ENCODE measurements at places on chromosomes 7 and 10. TPM values are rescaled to one million over a fixed set of nuclear protein-coding genes. Genes with fewer than 3 reads are reported as not detected.
A peak's percentile ranks its signal among the peaks of the same experiment; 100 is the strongest.

The LAMB4 gene
- not detected for total RNA-seq

DNA sequence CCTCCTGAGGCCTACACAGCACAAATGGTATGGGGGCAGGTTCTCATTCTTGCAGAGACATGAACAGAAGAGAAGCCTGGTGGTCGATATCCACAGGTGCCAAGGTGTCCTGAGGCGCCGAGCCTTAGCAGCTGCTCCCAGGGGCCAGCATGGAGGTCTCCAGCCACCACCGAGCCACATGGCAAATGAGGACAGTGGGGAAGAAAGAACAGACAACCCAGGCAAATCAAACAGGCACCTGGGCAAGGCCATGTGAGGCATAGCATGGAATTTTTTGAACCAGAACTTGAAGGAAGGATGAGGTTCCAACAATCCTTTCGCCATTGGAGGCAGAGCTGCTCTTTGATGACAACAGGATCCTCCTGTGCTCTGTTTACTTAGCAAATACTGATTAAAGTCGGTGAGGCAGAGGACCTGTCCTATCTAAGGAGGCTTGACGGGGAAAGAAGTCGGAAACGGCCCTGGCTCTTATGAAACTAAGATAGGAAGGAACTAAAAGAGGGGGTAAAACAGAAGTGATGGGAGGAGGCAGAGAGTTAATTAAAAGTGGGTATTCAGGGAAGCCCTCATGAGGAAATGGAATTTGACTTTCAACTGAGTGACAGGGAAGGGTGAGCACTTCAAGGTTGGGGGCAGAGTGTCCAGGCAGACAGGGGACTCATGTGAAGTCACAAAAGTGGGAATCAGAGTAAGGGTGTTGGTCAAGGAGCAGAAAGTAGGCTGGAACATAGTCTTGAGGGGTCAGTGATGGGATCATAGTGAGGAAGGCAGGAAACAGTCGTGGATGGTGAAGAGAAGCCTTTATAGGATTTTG, 8.6 kb upstream of the CALML3 start:
- H3K4me1 ChIP-seq = no peaks in the 10 kb centered on the region
- peak; percentile 19 for DNase-seq
- H3K27me3 ChIP-seq = no peaks in the 10 kb centered on the region
- no peak overlapping the region for H3K27ac ChIP-seq

The FAM237B gene
- total RNA-seq = not detected

GRCh38 chr10:67722113-67722512, 26.1 kb upstream of the CTNNA3 start:
- H3K36me3 ChIP-seq = no peaks in the 10 kb centered on the region
- no peaks in the 10 kb centered on the region for H3K27me3 ChIP-seq
- DNase-seq = no peak
- H3K4me1 ChIP-seq = no peaks in the 10 kb centered on the region
- H3K4me3 ChIP-seq = no peak overlapping the region
- no peak overlapping the region for H3K27ac ChIP-seq

The NME8 gene
- total RNA-seq = not detected

DNA sequence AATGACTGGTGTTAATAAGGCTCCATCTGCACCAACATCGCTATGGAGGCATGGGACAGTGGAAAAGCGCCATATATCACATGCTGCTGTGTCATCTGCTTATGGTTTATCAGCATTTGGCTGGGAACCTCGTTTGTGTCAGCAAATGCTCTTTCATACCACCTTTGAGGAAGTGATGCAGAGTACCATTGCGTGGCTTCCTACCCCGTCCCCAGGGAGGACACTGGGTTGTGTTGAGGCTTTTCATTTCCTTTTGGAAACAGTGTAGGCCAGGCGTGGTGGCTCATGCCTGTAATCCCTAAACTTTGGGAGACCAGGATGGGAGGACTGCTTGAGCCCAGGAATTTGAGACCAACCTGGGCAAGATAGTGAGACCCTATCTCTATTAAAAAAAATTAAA, 6.8 kb downstream of the TACR2 start:
- H3K36me3 ChIP-seq = peaks cover 21% of the 10 kb centered on the region
- H3K27ac ChIP-seq = peak overlapping the region; percentile 96
- H3K27me3 ChIP-seq = no peaks in the 10 kb centered on the region
- no peak overlapping the region for H3K4me3 ChIP-seq
- peaks cover 63% of the 10 kb centered on the region for H3K4me1 ChIP-seq
- no peak for DNase-seq

DNA sequence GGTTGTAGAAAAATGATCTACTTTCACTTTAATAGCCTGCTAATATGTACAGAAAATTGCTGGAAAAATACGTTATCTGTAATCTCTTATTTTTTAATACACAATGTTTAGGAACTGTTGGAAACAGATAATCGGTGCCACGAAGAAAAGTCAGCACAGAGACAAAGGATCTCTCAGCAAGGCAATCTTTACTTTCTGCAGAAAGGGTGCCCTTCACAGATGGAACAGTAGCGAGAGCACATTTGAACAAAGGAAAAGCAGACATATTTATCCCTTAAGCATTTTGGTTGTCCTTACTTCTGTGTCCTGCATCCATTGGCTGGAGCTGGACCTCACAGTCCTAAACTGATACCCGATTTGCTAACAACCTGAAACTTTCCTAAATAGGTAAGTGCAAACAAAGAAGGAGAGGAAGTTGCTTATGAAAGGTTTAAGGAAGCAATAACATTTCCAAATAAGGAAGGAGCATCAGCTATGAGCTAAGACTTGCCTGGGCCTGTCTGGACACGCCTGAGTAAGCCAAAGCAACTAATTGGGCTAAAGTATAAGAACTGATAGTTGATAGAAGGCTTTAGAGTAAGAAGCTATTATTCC, 640.0 kb downstream of the SH2D4B start:
- H3K27ac ChIP-seq = no peak overlapping the region
- no peak overlapping the region for H3K4me3 ChIP-seq
- H3K27me3 ChIP-seq = no peaks in the 10 kb centered on the region
- DNase-seq = no peak
- no peaks in the 10 kb centered on the region for H3K4me1 ChIP-seq
- no peaks in the 10 kb centered on the region for H3K36me3 ChIP-seq

DNA sequence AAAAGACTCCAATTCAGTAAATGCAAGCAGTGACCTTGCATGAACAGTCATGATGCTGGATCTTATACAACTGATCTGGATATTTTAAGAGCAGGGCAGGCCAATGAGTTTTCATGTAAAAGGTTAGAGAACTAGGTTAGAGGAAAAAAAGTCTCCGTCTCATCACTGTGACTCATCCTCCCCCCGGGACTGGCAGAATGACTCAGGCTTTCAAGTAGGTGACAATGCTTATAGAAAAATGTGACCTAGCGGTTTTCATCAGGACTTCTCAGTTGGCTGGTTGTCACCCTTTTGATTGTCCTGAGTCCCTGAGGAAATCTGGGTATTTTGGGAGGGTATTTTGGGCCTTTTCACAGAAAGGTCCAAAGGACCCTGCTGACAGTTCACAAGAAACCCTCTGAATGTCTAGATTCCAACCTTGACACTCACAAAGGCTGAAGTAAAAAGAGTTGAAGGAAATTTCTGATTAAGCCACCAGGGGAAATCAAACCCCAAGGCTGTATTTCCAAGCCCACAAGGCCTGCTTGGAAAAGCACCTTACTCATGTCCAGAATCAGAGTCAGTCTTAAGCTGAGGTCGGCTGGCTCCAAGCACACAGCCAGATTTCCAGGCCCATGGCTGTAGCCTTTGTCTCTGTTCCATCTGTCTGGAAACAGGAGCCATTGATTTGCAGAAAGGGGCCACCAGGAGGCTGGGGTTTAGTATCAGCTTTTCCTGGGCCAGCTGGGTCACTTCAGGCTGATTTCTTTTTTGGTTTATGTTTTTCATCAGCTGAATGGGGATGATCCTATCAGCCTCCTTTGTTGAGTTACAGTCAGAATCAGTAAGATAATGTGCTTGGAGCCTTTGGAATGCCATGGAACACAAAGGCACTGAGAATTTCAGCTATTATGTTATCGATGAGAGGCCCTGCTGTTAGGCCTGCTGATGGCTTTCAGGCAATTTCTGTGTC, 226.4 kb upstream of the HABP2 start:
- no peaks in the 10 kb centered on the region for H3K27me3 ChIP-seq
- H3K4me3 ChIP-seq = no peak overlapping the region
- no peaks in the 10 kb centered on the region for H3K36me3 ChIP-seq

The DNTT gene
- not detected for total RNA-seq

- no peaks in the 10 kb centered on the region for H3K27me3 ChIP-seq
- no peak for DNase-seq
- peaks cover 81% of the 10 kb centered on the region for H3K4me1 ChIP-seq
- H3K4me3 ChIP-seq = no peak overlapping the region
Observed at GRCh38 chr7:2639181-2639681, 7.4 kb downstream of the TTYH3 start.

DNA sequence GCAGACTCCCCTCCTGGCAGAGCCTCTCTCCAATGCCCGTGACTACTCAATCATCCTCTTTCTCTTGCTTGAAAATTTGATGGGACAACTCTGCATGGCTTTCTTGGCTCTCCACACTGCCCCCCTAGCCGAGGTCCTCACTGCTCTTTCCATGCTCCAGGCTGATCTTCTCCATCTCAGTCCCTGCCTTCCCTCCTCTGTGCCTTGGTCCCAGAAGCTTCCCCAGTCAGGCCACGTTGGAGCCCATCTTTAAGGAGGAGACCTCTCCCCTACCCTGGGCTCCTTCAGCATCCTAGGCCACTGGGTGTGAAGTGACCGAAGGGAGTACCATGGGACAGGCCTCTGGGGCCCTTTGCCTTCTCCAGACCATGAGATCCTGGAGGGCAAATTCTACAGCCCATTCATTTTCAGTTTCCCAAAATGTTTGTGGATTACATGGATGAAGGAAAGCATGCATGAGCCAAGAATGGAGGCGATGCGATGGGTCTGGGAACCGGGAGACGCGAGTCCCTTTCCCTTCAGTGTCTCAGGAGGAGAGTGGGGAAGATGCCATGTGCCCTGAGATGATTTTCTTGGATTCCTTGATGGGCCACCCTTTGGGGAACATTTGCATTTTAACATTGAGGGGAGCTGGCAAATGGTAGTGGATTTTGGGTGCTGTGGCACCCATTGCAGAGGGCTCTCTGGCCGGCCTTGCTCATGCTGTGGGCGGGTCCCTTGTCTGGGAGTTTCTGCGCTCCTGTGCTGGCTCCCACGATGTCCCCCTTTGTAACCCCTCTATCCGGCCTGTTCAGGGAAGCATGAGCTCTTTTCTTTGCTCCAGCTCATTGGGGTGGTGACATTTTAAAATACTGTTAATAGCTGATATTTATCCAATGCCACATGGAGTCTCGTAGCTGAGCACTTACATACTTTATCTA, 376.6 kb downstream of the RPS24 start:
- peaks cover 28% of the 10 kb centered on the region for H3K4me1 ChIP-seq
- DNase-seq = peak; percentile 42
- no peak overlapping the region for H3K4me3 ChIP-seq
- no peak overlapping the region for H3K27ac ChIP-seq

The LMOD2 gene
- not detected for total RNA-seq

The SMO gene
- total RNA-seq = 18.6 TPM

The CYP26A1 gene
- not detected for total RNA-seq

- H3K4me3 ChIP-seq = no peak overlapping the region
- H3K4me1 ChIP-seq = no peaks in the 10 kb centered on the region
- no peaks in the 10 kb centered on the region for H3K36me3 ChIP-seq
- H3K27ac ChIP-seq = no peak overlapping the region
- DNase-seq = no peak
- H3K27me3 ChIP-seq = no peaks in the 10 kb centered on the region
Observed at GRCh38 chr7:112610636-112611035, 129.8 kb downstream of the LSMEM1 start.

DNA sequence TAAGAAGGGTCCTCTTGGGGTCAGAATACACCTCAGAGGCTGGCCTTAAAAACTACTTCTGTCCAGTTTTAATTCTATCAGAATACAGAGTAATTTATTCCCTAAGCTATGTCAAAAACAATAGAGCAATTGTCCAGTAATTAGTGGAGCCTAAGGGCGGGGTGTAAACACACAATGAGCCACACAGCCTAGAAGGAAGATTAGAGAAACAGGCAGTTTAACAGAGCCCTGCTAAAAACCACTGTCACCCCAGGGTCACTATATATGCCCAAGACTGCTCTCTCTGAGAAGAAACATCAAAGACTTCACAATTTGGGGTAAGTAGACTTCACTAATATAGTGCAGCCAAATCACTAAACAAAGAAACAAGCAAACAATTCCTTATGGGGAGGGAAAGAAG, 27.2 kb upstream of the WNT2 start:
- no peaks in the 10 kb centered on the region for H3K36me3 ChIP-seq
- no peak overlapping the region for H3K4me3 ChIP-seq

GRCh38 chr7:150923196-150923595, 54.9 kb downstream of the KCNH2 start:
- H3K4me1 ChIP-seq = peaks cover 25% of the 10 kb centered on the region
- H3K27ac ChIP-seq = no peak overlapping the region
- no peaks in the 10 kb centered on the region for H3K36me3 ChIP-seq
- H3K27me3 ChIP-seq = no peaks in the 10 kb centered on the region
- no peak for DNase-seq
- no peak overlapping the region for H3K4me3 ChIP-seq

DNA sequence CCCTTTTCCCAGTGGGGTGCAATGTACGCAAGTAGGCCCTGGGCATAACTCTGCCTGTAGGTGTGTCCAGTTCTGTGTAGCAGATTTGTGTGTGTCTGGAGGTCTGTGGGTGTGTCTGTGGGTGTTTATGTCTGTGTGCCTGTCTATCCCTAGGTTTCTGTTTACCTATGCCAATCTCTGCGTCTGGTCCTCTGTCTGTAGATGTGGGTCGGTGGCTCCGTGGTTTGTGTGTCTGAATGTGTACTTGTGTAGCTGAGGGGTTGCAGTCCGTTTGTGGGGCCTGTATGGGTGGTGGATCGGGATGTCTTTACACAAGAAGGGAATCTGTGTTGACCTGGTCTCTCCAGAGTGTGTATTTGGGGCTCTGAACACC, 932 bp downstream of the NYAP1 start:
- peak overlapping the region; percentile 79 for H3K27ac ChIP-seq
- H3K27me3 ChIP-seq = no peaks in the 10 kb centered on the region
- H3K4me1 ChIP-seq = peaks cover 16% of the 10 kb centered on the region
- no peaks in the 10 kb centered on the region for H3K36me3 ChIP-seq
- DNase-seq = no peak
